Liver (tissue), 10 donors: ENCODE measurements at places on chromosomes 2 and 18. TPM values are rescaled to one million over a fixed set of nuclear protein-coding genes. Genes with fewer than 3 reads are reported as not detected.
A peak's percentile ranks its signal among the peaks of the same experiment; 100 is the strongest.

DNA sequence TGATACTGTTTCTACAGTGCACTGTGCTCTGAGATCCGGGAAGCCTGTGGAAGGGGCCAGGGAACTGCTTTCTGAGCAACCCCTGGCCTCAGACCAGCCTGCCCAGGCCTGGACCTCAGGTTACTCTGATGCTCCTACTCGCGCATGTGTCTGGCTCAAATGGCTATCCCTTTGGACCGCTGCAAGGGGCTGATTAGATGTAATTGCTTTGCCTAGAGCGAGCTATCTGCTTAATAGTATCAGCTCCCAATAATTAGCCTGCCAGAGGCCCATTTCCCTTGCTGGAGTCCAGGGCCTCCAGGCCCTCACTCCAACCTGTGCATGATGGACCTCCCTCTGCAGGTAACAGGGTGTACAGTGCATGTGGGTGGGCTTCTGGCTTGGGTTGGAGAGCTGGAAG is 7.2 kb upstream of the KCNK3 start:
- no peaks in the 10 kb centered on the region for H3K4me1 ChIP-seq
- H3K4me3 ChIP-seq, result no peak overlapping the region
- DNase-seq, result no peak

DNA sequence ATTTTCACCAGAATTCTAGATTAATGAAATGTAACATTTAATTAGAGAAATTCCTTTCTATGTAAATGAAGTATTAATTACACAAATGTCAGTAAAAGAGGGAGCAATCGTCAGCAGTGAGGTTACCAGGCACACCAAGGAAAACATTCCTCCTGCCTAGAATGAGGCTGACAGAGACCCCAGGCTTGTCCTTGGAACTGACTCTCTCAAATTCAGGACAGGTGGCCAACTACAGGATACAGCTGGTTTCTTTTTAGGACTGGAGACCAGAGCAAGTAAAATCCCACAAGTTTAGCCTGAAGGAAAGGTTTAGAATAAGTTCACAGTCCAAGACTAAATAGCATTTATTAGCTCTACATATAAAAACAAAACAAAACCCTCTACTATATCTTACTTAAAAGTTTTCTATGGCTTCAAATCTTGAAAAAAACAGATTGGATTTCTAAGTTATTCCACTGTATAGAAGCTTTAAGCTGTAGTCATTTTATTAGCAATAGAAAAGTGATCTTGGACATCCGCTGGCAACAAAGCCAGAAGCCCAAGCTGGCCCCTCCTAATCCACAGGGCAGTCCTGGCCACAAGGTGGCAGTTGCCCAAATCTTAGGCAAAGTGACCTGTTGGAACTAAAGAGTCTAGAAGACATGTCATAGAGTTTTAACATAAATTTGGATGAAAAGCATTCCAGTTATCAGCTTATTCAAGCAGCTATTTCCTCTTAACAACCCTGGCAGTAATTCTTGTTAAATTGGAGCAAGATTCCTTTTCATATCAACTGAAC is 81.0 kb downstream of the SP3 start:
- H3K27ac ChIP-seq, result no peak overlapping the region
- H3K36me3 ChIP-seq, result no peaks in the 10 kb centered on the region
- DNase-seq, result no peak
- no peak overlapping the region for H3K4me3 ChIP-seq

DNA sequence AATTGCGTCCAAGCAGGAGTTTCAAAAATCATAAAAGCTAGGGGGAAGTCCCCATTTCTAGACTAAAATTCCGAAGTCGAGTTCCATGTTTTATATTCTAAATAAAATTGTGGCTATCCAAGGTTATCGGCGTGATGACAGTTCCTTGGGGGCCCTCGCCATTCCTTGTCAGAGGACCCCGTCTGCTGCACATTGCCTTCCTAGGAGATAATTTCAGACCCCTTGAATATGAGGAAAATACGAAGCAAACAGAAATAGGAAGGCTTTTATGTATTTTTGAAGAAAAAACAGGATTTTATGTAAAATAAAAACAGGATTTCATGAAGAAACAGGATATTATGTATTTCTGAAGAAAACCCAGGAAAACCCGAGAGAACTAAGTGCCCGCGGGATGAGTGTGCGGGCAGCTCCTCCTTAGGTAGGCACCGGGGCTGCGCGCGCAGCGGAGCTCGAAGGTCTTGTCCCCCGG is 465 bp upstream of the PLEKHA3 start:
- no peak for DNase-seq
- peak overlapping the region; percentile 84 for H3K27ac ChIP-seq
- no peaks in the 10 kb centered on the region for H3K36me3 ChIP-seq
- no peak overlapping the region for H3K4me3 ChIP-seq
- H3K4me1 ChIP-seq, result peaks cover 55% of the 10 kb centered on the region

The IFIH1 gene
- total RNA-seq, result 8.3 TPM

DNA sequence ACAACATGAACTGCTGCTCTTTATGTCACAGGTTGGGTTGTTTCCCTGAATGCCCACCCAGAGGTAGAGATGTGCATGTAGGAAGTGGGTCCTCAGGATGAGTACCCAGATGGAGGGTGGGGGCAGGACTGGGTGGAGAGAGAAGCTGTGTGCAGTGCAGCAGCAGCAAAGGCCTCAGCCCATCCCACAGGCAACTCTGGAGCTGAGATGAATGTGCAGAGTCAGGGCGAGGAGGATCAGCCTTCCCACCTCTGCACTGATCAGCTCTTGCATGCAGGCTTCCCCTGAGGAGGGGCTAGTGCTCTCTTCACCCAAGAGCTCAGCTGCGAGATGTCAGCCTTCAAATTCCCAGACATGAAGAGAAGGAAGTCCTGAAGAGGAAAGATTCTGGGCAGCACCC is 326.2 kb upstream of the RAB6C start:
- no peak for DNase-seq
- no peak overlapping the region for H3K4me3 ChIP-seq
- no peak overlapping the region for H3K27ac ChIP-seq

DNA sequence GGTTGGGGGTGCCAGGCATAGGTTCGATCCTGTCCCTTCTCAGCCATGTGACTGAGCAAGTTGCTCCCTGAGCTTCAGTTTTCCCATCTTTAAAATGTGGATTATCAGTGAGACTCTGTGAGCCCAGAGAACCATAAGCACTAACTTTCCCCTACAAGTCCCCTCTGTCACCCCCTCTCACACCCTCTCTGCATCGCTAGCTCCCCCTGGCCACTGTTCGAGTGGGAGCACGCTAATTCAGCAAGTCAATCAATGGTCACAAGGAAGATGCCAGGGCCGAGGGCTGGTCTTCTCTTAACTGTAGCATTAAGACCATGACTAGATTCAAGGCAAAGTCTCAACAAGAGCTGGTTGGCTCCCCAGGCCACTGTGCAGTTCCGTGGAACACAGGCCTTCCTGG is 66.2 kb downstream of the BCL2L11 start:
- H3K36me3 ChIP-seq, result no peaks in the 10 kb centered on the region
- no peak overlapping the region for H3K4me3 ChIP-seq
- H3K27me3 ChIP-seq, result no peaks in the 10 kb centered on the region
- no peak for DNase-seq
- no peak overlapping the region for H3K27ac ChIP-seq

The UPP2 gene
- total RNA-seq, result 0.51 TPM

The SMARCAL1 gene
- 6.3 TPM for total RNA-seq

DNA sequence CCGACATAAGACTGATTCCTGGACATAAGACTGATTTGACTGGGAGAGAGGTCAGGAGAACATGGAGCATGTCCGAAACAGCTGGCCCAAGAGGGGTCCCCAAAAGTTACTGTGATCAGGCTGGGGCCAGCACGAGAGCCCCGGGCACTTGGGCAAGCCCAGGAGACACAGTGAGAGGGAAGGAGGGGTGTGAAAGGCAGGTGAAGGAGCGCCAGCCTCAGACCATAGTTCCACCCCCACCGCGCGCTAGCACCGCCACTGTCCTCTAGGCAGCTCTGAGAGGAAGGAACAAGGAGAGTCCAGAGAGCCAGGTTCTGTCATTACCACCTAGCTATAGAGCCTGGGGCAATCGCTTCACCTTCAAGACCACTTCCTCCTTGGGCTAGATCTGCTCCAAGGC is 78.2 kb upstream of the DAPL1 start:
- no peaks in the 10 kb centered on the region for H3K4me1 ChIP-seq
- peak overlapping the region; percentile 10 for H3K27ac ChIP-seq
- H3K4me3 ChIP-seq, result no peak overlapping the region
- no peaks in the 10 kb centered on the region for H3K36me3 ChIP-seq
- H3K27me3 ChIP-seq, result no peaks in the 10 kb centered on the region

The HOXD9 gene
- not detected for total RNA-seq

DNA sequence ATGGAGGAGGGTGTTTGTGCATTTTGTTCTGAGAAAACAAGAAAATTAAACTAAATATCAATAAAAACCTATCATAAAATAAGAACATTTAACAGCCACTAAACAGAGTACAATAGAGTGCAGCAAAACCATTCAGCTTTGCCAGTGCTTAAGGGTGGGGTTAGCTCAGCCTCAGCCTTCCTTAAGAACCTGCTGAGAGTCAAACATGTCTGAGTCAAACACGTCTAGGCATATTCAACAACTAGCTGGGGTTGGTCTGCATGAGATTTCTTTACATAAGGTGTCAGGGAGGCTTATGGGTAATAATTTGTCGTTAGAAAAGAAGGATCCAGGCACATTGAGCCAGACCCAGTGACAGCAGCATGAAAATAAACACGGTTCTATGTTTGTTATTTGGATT is 298.2 kb downstream of the SP3 start:
- H3K4me3 ChIP-seq, result no peak overlapping the region
- no peak for DNase-seq

GRCh38 chr18:75375341-75375740 is 52.2 kb downstream of the SMIM21 start:
- no peak for DNase-seq
- H3K4me3 ChIP-seq, result no peak overlapping the region
- no peaks in the 10 kb centered on the region for H3K27me3 ChIP-seq
- H3K27ac ChIP-seq, result no peak overlapping the region
